ENCODE measurements at places on chromosomes 6 and 20.
A peak's percentile ranks its signal among the peaks of the same experiment; 100 is the strongest.

- DNase-seq, result no peak
Observed at GRCh38 chr6:148954934-148955333, 208.1 kb downstream of the UST start.

- no peak for DNase-seq
Observed at GRCh38 chr20:24890286-24890685, 58.8 kb upstream of the CST7 start.

DNA sequence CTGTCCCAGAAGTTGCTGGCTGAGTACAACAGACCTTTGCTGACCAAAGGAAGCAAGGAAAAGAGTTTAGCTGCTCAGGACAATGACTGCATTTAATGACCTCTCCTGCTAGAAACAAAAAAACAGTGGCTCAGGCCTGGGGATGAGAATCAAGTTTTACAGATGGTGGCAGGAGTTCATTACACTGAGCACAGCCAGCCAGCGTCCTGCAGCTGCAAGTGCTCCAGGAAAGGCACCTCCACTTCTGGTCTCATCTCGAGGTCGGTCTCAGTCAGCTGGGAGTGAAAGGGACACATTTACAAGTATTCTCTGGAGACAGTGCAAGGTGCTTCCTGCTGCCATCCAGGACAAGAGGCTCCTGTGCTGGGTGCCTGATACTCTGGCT lies 362.7 kb downstream of the THBS2 start:
- no peak for DNase-seq

- no peak for DNase-seq
Observed at GRCh38 chr20:59144179-59144830, 19.3 kb upstream of the ZNF831 start.

- DNase-seq, result no peak
Observed at GRCh38 chr6:154432533-154433476, 76.2 kb upstream of the IPCEF1 start.

DNA sequence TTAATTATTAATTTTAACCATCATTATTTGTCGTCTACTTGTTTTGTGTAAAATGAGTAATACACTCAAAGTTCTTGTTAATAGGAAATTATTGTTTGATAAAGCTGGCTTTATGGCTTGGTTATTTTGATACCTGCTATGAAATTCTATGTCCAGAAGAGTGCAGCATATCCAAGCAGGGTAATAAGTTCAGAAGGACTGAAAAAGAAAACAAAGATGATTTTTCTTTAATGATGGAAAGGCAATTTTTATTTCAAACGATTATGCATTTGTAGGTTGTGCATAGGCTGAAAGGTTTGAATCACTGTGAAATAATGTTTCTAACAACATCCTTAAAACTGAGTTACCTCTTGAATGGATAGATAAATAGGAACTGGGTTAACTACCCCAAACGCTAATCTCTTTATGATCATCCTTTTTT lies 1.4 kb upstream of the MAN1A1 start:
- peak; percentile 29 for DNase-seq

GRCh38 chr20:46073443-46073842 lies 16.3 kb downstream of the NCOA5 start:
- DNase-seq, result no peak

DNA sequence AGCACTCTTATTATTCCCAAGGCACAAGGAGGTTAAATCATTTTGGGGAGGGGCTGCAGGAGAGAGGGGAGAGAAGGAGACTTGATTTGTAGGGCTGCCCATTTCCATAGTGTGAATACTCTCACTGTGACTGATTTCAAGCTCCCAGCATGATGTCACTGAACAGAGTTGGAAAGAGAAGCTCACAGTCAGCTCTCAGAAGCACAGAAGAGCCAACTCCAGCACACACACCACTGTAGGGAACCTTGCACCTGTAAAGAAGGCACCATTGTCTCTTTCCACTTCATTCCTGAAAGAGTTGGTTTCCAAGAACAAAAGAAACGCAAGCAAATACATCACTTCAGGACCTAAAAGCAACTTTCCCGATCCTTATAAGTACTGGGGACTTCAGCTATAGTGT lies 12.7 kb upstream of the STK35 start:
- no peak for DNase-seq

GRCh38 chr6:26304213-26304796 lies 60.7 kb upstream of the BTN3A2 start:
- no peak for DNase-seq

Measured in fibroblast of skin of left quadriceps (primary cell).